CD4-positive, alpha-beta T cell treated with Interferon gamma for 1 hour (primary cell): ENCODE measurements at places on chromosomes 1 and 21.

- DNase-seq: no peak
These were observed 2.7 kb downstream of the CACNA1E start for GRCh38 chr1:181486098-181486420.

DNA sequence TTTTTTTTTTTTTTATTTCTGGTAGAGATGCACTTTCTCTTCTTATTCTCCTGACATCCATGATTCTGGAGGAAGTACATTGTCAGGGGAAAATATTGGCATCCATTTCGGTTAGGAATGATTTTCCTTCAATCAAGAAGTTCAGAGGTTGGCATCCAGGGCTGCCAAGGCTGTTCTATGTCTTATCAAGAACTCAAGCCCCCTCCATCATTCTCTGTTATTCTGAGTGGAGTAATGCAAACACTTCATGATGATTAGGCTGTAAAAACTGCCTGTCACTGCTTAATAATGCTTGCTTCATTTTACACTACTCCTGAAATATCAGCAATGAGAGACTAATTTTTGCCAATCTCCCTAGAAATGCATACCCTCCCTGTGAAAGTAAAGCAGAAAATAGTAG lies 417.1 kb upstream of the NFIA start:
- no peak for DNase-seq

DNA sequence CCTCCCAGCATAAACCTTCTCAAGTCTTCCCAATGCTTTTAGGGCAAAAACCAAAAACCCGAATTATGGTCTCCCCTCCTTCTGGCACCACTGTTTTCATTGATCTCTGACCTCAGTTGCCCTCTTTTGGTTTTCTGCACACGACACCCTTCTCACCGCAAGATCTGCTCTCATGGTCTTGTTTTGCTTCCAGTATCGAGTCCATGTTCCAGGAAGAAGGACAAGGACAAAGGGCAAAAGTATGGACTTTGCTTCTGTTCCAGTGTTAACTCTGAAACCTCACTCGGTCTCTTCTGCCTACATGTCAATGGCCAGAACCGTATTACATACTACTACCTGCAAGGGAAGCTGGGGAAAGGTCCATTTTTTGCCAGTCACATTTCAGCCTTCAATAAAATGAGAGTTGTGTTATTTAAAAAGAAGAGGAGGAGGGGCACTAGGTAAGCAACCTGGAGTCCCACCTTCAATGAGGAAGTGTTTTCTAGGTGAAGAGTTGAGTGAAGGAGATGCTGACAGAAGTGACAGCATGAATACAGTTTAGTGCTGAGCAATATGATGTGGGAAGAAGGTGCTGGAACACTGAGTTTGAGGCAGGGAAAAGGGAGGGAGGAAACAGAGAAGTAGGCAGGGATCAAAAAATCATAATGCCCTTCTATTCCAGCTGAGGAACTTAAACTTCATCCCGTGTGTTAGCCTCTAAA lies 183.4 kb downstream of the FGGY start:
- no peak for DNase-seq

DNA sequence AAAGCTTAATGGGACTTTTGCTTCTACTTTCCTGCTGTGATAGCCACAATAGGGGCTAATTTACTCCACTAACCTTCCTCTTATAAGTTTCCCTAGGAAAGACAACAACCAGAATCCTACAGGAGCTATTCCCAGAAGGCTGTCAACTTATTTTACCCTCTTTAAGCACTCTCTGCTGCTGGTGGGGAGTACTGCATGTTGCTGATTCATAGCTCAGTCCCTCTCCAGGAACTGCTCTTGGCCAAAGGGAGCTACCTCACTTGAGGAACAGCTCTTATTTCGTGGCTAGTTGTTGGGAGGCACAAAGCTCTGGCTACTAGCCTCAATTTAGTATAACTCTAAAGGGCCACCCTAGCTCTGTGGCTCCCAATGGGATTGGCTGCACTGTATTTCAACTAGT lies 37.2 kb downstream of the ADSS2 start:
- DNase-seq: no peak

DNA sequence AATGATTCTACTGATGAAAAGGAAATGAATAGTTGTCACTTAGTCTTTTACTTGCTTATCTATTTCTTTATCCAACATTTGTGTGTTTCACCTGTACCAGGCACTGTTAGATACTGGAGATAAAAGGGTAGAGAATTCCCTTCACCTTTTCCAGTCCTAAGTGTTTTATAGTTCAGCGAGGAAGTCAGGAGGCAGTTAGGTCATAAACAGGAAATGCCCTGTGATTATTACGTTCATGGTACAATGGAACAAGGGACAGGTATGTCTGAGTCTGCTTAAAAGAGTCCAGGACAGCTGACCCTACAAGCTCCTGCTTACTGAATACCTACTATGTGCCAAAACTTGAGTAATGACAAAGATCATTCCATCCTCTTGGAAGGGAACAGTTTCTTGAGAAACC lies 77.8 kb downstream of the TNR start:
- no peak for DNase-seq

DNA sequence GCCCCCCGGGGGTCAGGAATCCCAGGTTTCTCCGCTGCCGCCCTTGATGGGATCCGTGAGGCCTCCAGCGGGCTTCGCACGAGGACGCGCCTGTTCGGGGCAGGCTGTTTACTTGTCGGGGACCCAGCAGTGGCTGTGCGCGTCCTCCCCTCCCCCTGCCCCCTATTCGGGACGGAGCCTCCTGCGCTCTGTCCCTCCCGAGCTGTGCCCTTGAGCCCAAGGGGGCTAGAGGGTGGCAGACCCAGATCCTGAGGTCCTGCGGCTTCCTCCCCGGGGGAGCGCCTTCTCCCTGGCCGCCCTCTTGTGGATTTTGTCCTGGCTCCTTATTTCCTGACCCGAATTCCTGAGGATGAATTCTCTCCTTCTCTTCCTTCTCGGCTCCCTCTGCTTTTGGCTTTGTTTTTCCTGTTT lies 38.4 kb downstream of the PIK3CD start:
- DNase-seq: no peak

GRCh38 chr1:247156787-247157232 lies 15.0 kb downstream of the ZNF124 start:
- no peak for DNase-seq

GRCh38 chr1:182889997-182890396 lies 50.9 kb downstream of the DHX9 start:
- DNase-seq: no peak

GRCh38 chr1:240575981-240576662 lies 35.8 kb downstream of the GREM2 start:
- DNase-seq: peak; percentile 19
